ENCODE measurements at places on chromosomes 5 and 9. TPM values are rescaled to one million over a fixed set of nuclear protein-coding genes. Genes with fewer than 3 reads are reported as not detected.

Gene ARPC5L
- 32.6 TPM for total RNA-seq

Gene BTF3
- 457 TPM for total RNA-seq

Gene RIOK2
- total RNA-seq: 8.5 TPM

Gene SMAD5
- 21.8 TPM for total RNA-seq

Gene SLC25A2
- not detected for total RNA-seq

Gene RASEF
- 2.9 TPM for total RNA-seq

Gene GDF9
- total RNA-seq: 0.38 TPM

Gene MARCHF11
- not detected for total RNA-seq

Gene MAMDC2
- 12.4 TPM for total RNA-seq

Gene BAAT
- 0.13 TPM for total RNA-seq

Gene HSPB3
- not detected for total RNA-seq

Gene MSMP
- total RNA-seq: not detected

Gene TRPM6
- total RNA-seq: under 0.01 TPM

Gene IDNK
- total RNA-seq: 0.76 TPM

Gene PPP2R2B
- total RNA-seq: 11.5 TPM
